ENCODE measurements at places on chromosomes 6 and 20. TPM values are rescaled to one million over a fixed set of nuclear protein-coding genes. Genes with fewer than 3 reads are reported as not detected.

The MC3R gene
- not detected for total RNA-seq

The SAMD3 gene
- total RNA-seq = not detected

The ZSCAN23 gene
- 1.9 TPM for total RNA-seq

The GSTA2 gene
- not detected for total RNA-seq

The OR2J3 gene
- total RNA-seq = not detected

The NANP gene
- 7.1 TPM for total RNA-seq

The RBPJL gene
- total RNA-seq = not detected

The DST gene
- 277 TPM for total RNA-seq

The SLC22A2 gene
- total RNA-seq = not detected

The TOP1 gene
- total RNA-seq = 28.5 TPM
